ENCODE measurements at places on chromosomes 16 and 17.

GRCh38 chr17:65895969-65896368, 296.0 kb downstream of the CEP112 start:
- no peak for DNase-seq

- DNase-seq = no peak
Observed at GRCh38 chr17:58082341-58082869, 814 bp upstream of the DYNLL2 start.

- no peak for DNase-seq
Observed at GRCh38 chr17:12098568-12098967, 77.9 kb downstream of the MAP2K4 start.

GRCh38 chr17:29384901-29385300, 5.3 kb upstream of the TAOK1 start:
- DNase-seq = no peak

DNA sequence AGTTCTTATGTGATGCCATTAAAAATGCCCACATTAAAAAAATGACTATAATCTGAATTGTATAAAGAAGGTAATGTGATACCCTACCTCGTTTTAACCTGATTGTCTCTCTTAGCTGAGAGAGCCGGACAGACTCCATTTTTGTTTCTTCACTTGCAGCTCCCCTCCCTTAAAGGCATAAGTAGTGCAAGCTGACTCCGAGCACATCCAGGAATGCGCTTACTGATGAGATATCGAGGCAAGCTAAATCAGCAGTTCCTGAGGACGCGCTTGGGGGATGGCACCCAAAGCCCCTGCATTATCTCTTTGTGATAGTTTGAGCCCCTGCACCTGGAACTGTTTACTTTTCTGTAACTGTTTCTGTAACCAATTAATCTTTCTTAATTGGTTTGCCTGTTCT, 6.3 kb downstream of the KRT24 start:
- DNase-seq = no peak

GRCh38 chr16:24906199-24906808, 60.5 kb downstream of the SLC5A11 start:
- no peak for DNase-seq

DNA sequence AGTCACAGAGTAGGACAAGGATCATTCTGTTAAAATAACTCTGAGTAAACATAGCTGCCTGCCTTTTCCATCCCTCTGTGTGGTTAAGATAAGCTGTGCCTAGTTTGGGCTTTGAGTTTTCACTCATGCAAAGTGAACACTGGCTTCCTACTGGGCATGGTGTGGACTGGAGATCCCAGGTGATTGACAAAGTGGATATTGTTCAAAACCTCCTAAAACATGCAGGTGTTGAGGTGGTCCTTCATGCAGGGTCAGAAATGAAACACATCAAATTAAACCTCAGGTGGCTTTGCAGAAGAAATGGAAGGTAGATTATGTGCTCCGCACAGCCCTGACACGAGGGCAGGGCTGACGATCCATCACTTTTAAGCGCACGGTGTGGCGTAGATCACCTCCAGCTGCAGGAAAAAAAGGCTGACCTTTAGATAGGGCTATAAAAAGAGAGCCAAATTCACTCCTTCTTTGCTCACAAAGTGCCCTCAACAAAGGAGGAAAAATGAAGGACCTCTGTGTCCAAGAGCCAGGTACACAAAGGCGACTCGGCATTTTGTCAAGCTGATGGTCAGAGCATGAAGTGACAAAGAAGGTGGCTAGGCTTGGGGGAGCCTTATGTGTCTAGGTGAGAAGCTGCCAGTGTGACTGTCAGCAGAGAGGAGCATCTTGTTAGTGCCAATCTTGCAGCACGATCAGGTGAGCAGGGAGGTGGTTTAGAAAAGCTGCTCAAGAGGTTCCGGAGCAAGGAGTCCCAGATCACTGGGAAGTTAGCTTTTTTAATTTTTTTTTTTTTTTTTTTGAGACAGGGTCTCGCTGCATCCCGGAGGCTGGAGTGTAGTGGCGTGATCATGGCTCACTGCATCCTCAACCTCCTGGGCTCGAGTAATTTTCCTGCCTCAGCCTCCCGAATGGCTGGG, 19.9 kb upstream of the ITPRIPL2 start:
- DNase-seq = no peak

GRCh38 chr17:9865586-9865985, 39.5 kb downstream of the RCVRN start:
- no peak for DNase-seq

GRCh38 chr16:1102921-1103635, 7.0 kb upstream of the C1QTNF8 start:
- no peak for DNase-seq

GRCh38 chr17:68033636-68034451, 1.7 kb upstream of the KPNA2 start:
- DNase-seq = no peak

- no peak for DNase-seq
Observed at GRCh38 chr16:34743115-34743514, 1283.7 kb downstream of the TP53TG3F start.

DNA sequence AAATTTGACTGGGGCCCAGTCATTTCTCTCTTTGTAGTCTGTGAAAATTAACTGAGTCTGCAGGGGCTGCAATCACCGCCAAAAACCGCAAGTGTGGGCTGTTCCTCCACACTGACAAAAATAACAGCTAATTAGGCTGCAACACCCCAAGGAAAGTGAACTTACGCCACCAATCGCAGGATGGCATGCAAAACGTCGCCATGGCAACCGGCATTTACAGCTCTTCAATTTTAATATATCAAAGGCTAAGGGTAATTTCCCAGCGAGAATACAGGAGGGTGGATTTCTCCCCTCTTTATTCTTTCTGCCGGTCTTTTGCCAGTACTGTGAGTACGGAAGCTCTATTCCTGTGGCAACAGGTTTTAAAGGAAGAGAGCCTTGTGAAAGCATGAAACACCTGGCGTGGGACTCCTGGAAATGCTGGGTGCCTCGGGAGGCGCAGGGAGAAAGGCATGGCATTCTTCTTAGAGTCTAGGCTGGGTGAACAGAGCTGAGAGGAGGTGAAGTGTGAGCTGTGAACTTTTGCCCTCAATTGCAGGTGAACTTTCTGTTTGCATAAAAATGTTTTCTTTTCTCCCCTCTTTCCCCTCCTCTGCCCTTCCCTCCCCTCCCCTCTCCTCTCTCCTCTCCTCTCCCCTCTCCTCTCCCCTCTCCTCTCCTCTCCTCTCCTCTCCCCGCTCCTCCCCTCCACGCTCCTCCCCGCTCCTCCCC, 399.7 kb downstream of the XYLT1 start:
- DNase-seq = peak; percentile 42

GRCh38 chr16:24010440-24011089, 174.8 kb downstream of the PRKCB start:
- peak; percentile 32 for DNase-seq

DNA sequence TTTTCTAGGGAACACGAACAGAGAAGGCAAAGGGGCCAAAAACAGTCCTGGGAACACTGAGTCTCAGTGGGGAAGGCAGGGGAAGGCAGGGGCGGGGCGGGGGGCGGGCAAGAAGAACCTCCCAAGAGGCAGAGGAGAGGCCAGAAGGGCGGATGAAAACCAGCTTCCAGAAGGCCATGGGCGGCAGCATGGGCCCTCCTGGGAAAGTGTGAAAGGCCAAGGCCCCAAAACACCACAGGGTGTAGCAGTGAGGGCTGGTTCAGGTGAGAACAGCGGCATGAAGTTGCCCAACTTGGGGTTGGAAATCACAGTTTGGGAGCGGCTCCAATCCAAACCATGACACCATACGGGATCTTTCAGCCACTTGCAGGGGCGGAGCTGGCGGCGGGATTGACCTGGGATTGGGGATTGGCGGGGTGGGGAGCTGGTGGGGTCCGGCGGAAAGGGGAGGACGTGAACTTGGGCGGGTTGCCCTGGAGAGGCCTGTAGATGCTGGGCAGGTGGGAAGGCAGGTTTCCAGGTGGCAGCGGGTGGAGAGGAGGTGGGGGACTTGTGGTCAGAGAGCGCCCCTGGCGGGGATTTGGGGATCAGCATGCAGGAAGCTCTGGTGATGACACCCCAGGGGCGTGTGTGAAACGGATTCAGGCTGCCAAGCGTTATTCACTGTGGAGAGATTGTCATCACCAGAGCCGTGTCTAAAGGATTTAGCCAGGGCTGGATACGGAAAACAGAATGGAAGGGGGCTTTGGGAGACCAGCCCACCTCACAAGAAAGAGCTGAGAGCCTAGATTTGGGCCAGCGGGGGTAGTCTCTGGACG, 80.9 kb downstream of the ARHGAP23 start:
- DNase-seq = peak; percentile 91

- peak; percentile 69 for DNase-seq
Observed at GRCh38 chr17:76446449-76447231, 6.3 kb downstream of the UBE2O start.

DNA sequence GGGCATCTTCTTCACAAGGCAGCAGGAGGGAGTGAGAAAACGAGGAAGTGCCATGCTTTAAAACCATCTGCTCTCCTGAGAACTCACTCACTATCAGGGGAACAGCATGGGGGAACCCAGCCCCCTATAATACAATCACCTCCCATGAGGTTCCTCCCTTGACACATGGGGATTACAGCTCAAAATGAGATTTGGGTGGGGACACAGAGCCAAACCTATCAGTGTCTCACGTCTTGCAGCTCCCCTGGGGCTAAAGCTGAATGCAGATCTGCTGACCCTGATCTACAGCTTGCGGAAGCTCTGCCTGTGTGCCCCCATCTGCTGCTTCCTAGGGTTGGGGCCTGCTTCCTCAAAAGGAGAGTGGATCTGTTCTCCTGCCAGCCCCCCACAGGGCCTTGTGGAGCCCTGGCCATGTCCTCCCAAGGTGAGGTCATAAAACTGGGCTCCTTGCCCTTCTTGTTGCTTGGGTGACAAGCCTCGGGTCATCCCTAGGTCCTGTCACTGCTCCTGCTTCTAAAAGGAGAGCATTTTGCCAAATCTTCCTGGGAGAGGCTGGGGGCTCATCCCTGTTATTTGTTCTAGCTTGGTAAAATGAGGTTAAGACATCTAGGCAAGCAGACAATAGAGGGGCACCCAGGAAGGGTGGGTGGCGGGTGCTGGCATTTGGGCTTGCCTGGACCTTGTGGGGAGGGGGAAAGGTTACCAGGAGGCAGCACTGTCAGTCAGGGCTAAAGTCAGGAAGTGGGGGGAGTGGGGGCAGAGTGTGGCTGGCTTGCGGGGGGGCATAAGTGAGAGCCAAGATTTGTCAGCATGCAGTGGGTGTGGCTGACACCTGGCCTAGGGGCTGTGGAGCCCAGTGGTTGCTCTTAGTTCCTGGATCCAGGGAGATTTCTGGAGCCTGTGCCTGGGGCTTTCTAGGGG, 16.0 kb downstream of the KRT33A start:
- DNase-seq = no peak

DNA sequence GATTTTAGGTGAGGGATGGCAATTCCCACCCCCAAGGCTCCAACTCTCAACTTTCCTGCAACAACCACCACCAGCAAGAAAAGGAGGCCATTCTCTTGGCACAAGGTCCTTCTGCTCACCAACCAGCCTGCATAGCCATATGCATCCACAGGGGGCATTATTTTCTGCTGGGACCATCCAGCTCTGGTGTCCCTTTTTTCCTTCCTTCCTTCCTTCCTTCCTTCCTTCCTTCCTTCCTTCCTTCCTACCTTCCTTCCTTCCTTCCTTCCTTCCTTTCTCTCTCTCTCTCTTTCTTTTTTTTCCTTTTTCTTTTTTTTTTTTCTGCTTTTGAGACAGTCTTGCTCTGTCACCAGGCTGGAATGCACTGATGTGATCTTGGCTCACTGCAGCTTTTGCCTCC, 21.1 kb upstream of the COX10 start:
- DNase-seq = no peak

DNA sequence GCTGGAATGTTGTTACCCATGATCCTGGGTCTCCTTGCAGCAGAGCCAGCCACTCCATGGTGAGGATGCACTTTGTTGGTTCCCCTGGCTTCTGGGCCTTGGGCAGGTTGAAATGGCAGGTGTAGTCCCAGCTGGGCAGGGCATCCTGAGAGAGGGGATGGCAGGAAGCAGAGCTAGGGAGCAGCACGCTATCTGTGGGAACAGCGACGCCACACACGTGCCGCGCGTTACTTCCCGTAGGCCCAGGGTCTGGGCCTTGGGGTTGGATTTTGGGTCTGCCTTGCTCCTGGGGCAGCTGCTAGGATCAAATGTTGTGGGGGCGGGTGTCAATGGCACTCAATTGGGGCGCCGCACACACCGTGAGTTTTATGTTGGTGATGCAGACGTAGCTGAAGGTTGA, 368.0 kb downstream of the CPPED1 start:
- no peak for DNase-seq

GRCh38 chr16:48405907-48406306, 20.7 kb upstream of the SIAH1 start:
- DNase-seq = no peak

- no peak for DNase-seq
Observed at GRCh38 chr17:81152288-81152828, 12.9 kb upstream of the PVALEF start.

DNA sequence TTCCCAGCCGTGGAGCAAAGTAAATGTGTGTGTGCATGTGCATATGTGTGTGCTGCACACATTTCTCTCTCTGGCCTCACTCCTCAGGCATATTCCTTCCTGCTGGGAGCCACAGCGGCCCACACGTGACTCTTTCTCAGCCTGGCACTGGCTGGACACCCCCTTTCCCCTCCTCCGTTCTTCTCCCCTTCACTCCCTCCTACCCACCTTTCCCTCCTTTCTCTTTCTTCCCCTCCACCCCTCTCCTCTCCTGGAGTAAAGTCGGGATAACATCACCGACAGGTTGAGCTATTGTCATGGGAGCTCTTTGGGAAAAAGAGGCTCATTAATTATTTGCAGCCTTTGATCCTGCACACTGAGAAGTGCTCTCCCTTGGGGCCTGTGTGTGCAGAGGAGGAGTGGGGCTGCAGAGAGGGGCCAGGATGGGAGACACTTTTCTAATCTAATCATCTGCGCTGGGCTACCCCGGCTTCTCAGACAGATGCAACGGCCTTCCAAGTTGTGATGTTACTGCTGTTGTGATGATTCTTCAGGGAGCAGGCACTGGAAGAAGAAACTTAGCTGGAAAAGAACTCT, 126.3 kb upstream of the HSBP1 start:
- DNase-seq = no peak

- DNase-seq = no peak
Observed at GRCh38 chr17:79984877-79985276, 50.8 kb downstream of the TBC1D16 start.

DNA sequence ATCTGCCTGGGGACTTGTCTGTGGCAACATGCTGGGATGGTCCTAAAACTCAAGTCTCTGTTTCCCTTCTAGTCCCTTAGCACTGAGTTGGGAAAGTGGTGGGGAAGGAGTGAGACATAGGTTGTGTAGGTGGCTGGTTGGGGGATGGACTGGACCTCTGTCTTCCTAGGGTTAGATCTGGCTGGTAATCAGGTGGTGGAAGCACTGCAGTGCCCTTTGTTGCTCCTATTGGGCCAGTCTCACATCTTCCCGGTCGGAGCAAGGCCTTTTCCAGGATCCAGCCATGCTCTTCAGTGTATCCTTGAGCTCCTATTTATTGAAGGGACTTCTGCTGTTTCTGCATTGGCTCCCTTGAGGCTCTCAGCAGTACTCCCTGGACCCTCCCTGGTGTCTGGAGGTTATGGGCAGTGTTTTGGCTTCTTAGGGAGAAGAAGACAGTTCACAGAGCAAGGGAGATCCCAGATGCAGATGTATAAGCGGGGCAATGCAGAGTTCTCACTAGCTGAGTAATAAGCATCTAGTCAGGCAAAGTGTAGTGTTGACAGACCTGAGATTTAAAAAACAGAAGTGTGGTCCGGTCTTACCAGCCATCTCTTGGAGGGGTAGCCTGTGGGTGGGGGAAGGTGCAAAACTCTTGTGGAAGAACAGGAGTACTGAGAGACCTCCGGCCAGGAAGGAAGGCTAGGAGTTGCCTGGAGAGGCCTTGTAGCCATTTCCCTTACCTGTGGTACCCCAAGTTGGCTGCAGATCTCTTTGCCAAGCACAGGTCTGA, 1.3 kb upstream of the NUTF2 start:
- no peak for DNase-seq
